ENCODE measurements at places on chromosomes 13 and 19. TPM values are rescaled to one million over a fixed set of nuclear protein-coding genes. Genes with fewer than 3 reads are reported as not detected.

Gene SHANK1
- 0.44 TPM for total RNA-seq

Gene ODAD3
- total RNA-seq: 0.30 TPM

Gene NXNL1
- not detected for total RNA-seq

Gene C19orf85
- 0.23 TPM for total RNA-seq

Gene APBA3
- total RNA-seq: 27.6 TPM

Gene DIAPH3
- total RNA-seq: 21.2 TPM

Gene ALKBH6
- total RNA-seq: 20.9 TPM

Gene JSRP1
- total RNA-seq: 0.49 TPM

Gene HIPK4
- total RNA-seq: not detected

Gene RYR1
- 0.28 TPM for total RNA-seq

Gene FAM83E
- total RNA-seq: 0.89 TPM

Gene ZNF540
- 1.1 TPM for total RNA-seq

Gene SIGLEC7
- not detected for total RNA-seq

Gene MRI1
- 24.8 TPM for total RNA-seq

Gene ZNF429
- 4.0 TPM for total RNA-seq

Gene MZT1
- 25.4 TPM for total RNA-seq

Gene ZNF560
- total RNA-seq: not detected

Gene GPR42
- not detected for total RNA-seq

Gene SIGLEC12
- total RNA-seq: not detected

Gene KLK11
- not detected for total RNA-seq

Gene AMER2
- total RNA-seq: not detected

Gene NOTCH3
- 7.7 TPM for total RNA-seq

Gene ZNF418
- total RNA-seq: not detected

Gene KLK3
- not detected for total RNA-seq

Gene TBCB
- 122 TPM for total RNA-seq

Gene KIR3DL1
- not detected for total RNA-seq

Gene C1QTNF9
- total RNA-seq: not detected

Gene PLIN5
- not detected for total RNA-seq

Gene SKA3
- total RNA-seq: 5.9 TPM

Gene FGF14
- not detected for total RNA-seq

Gene PALM
- 0.44 TPM for total RNA-seq

All from MCF 10A (cell line).